ENCODE measurements at places on chromosomes 3 and 15.

DNA sequence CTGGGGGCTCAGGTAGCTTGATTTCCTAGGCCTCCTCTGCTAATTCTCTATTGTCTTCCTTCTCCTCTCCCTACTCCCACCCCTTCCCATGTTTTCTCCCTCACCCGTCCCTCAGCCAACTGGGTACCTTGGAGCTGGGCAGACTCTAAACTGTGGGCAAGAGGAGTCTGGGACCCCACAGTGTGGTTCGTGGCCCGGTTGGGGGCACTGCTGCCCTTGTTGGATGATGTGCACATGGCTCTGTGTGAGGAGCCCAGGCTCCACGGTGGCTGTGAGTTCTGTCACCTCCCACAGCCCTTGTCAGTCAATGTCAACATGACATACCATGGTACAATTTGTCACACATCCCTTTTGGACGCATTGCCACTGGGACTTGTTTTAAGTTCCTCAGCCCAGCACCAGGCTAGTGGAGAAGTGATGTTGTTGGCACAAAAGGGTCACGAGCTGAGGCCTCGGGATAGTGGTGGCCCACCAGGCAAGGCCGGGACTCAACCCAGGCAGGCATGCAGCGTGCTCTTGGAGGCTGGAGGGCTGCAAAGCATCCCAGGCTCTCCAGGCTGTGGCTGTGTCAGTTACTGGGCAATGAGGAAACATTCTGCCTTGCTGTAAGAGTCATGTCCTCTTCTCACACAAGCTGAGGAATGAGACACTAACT lies 142.3 kb downstream of the TLE3 start:
- no peak for DNase-seq

- peak; percentile 30 for DNase-seq
These were observed 667 bp downstream of the CEMIP start for GRCh38 chr15:80779658-80780415.

DNA sequence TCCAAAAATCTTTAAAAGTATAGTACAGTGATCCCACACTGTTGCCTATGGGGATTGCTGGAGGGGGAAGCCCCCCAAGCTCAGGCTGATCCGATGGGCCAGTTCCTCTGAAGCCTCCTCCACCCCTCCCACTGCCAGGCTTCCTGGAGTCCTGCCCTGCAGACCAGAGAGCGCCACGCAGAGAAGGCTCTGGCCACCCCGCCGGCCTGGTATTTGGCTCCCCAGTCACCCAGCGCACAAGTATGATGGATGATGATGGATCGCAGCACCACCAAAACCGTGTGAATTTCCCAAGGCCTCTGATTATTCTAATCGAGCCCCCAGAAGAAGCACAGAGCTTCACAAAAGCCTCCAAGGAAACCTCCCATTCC lies 259.0 kb downstream of the MECOM start:
- no peak for DNase-seq

DNA sequence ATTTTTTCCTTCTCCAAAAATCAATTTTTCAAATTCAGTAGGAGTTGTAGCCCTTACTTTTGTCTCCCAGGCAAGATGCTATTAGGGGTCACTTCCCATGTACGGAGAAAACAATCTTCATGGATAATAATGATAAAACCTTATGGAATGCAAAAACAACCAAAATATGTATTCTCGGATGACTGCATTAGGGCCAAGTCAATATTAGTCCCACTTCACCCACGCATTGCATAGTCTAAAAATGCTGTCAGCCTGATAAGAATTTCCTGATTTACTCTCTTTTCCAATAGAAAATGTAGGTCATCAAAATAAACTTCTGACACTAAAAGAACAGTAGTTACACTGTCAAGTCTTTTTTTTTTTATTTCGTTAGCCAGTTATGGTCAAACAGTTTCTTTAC lies 2.7 kb downstream of the VGLL3 start:
- no peak for DNase-seq

GRCh38 chr15:50542887-50543210 lies 3.6 kb downstream of the USP50 start:
- DNase-seq: no peak

DNA sequence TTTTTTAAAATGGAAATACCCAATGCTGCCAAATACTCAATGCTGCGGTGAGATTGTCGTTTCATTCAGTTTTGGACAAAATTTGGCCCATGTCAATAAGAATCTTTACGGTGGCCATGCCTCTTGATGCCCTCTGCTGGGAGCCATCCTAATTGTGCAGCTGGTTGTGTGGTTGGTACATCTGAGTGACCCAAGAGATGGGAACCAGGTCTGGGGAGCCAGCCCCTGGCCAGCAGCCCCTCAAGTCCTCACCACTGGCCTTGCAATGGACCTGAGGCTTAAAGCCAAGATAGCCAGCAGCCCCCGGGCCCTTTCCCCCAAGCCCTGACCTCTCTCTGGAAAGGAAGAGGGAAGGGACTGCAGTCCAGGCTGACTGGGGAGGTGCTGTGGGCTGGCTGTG lies 36.4 kb upstream of the ESYT3 start:
- no peak for DNase-seq

- no peak for DNase-seq
These were observed 196.4 kb upstream of the UBE3A start for GRCh38 chr15:25635191-25635590.

GRCh38 chr15:31263751-31264558 lies 62.7 kb upstream of the KLF13 start:
- DNase-seq: peak; percentile 19

- no peak for DNase-seq
These were observed 10.7 kb downstream of the UQCC5 start for GRCh38 chr3:52547143-52547542.

- DNase-seq: peak; percentile 45
These were observed at the start of gene FOXB1 for GRCh38 chr15:60004009-60004845. Gene FOXB1 (plus strand): TSS chr15:60004311. CDS start chr15:60004964, 653 bp downstream.

- DNase-seq: no peak
These were observed 125.3 kb downstream of the BDH1 start for GRCh38 chr3:197430502-197430901.

GRCh38 chr3:143428294-143428693 lies 308.7 kb downstream of the CHST2 start:
- no peak for DNase-seq

DNA sequence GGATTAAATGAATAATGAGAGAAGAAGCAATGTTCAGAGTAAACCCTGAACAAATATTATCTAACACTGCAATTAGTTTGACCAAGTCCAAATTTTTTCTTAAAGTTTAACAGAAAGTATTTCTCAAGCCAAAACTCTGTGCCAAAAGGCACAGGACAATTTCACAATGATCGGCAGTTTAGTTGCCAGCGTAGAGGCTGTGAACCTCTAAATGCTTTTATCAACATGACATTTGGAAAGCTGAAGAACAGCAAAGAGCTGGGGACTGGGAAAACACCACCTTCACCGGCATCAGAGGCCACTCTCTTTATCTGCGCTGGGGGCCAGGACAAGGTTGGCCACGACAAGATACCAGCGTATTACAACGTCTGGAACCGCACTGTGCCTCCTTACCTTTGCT lies 125.6 kb downstream of the ADAMTS17 start:
- no peak for DNase-seq

GRCh38 chr3:195825191-195825588 lies 13.5 kb upstream of the MUC4 start:
- DNase-seq: no peak

DNA sequence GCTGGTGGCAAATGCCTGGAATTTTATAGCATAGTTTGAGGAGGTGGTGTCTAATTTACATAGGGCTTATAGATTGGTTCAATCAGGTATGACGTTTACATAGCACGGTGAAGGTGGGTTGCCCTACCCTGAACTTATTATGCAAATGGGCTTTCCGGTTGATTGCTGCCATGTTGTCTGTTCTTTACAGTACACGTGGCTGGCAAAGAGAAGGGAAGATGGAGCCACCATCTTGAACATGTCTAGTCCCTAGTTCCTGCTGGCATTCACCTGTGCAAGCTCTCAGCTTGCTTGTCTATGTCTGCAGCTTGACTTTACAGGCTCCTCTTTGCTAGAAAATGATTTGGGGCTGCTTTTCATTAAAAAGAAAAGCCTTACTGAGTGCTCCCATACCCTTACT lies 14.0 kb upstream of the STAC start:
- no peak for DNase-seq

- DNase-seq: no peak
These were observed 171.4 kb upstream of the HES1 start for GRCh38 chr3:193964517-193964880.

DNA sequence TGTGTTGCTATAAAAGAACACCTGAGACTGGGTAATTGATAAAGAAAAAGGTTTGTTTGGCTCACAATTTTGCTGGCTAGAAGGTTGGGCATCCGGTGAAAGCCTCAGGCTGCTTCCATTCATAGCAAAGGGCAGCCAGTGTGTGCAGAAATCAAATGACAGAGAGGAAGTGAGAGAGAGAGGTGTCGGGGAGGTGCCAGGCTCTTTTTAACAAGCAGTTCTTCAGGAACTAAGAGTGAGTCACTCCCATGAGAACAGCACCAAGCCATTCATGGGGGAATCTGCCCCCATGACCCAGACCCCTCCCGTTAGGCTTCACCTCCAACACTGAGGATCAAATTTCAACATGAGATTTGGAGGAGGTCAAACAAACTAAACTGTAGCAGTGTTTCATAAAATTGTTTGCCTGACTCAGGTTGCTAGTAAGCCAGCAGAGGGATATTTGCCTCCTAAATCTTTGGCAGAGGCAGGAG lies 4.5 kb upstream of the PARP15 start:
- DNase-seq: no peak

- DNase-seq: no peak
These were observed 852.4 kb downstream of the TUSC7 start for GRCh38 chr3:117562000-117562399.

- DNase-seq: peak; percentile 14
These were observed 1.3 kb downstream of the TOP2B start for GRCh38 chr3:25663347-25663868.

- no peak for DNase-seq
These were observed 26.4 kb upstream of the MME start for GRCh38 chr3:155053756-155054155.

GRCh38 chr3:71542521-71543370 lies 40.8 kb downstream of the FOXP1 start:
- DNase-seq: no peak

- DNase-seq: no peak
These were observed 8.4 kb upstream of the PPP1R2 start for GRCh38 chr3:195551381-195551978.
